ENCODE measurements at places on chromosomes 13 and 19.

DNA sequence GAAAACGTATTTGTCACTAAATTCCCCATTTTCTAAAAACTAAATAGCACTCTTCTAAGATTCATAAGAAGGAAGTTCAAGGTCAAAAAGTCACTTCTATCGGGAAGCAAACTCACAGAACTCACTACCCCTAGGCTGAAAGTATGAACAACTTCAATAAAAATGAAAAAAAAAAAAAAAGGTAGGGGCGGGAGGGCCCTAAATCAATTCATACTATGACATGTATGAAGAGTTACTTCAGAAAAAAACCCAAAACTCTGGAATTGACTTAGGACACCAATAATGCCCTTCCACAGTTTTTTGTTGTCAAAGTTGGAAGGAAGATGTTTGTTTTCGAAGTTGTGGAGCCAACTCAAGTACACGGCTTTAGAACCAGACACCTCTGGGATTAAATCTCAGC is 1.1 kb downstream of the SUCLA2 start:
- DNase-seq, result no peak

DNA sequence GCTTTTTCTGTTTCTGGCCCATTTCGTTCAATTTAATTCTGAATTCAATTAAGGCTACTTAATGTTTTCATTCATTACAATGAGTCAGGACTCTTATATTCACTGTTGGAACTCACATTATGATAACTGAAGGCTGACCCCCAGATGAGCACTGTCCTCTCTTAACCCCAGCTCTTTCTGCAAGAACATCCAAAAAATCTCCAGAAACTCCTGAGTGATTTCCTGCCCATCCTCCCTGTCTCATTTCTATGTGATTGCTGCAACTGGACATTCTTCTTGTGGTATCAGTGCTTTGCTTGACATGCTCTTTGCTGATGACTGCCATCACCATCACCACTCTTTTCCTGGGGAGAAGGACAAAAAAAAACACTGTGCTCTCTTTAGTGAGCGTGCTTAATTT is 240.3 kb downstream of the SPRY2 start:
- no peak for DNase-seq

DNA sequence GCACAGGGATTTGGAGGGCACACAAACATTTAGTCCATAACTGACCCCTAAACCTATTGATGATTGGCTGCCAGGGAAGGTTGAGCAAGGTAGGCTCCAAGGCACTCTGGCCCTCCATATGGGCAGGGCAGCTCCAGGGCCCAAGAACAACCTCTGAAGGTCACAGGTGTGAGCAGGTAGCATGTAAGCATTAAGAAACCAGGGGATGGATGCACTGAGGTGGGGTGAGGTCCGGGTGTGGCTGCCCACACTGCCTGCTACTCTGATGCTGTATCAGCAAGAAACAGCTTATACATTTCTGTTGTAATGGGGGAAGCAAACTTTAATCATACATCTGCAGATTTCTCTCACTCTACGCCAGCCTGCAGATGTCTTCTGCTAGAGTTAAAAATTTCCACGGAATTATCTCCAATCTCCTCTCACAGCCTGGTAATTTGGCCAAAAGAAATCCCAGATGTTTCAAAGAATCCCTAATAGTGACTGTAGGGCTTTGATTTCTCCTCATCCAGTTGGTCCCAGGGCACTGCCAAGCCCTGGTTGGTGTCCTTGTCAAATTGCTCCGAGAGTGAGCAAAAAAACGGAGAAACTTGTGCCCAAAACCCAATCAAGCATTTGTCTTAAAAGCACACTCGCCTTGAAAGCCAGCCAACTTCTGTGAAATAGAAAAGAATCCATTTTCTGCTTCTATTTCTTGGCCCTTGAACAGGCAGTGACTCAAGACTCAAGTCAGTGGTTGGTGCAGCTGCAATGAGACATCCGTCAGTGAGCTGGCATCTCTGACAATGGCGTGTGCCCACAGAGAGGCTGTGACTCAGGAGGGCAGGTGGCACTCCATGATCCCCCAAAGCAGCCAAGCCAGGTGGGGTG is 72.5 kb upstream of the MRI1 start:
- DNase-seq, result no peak

DNA sequence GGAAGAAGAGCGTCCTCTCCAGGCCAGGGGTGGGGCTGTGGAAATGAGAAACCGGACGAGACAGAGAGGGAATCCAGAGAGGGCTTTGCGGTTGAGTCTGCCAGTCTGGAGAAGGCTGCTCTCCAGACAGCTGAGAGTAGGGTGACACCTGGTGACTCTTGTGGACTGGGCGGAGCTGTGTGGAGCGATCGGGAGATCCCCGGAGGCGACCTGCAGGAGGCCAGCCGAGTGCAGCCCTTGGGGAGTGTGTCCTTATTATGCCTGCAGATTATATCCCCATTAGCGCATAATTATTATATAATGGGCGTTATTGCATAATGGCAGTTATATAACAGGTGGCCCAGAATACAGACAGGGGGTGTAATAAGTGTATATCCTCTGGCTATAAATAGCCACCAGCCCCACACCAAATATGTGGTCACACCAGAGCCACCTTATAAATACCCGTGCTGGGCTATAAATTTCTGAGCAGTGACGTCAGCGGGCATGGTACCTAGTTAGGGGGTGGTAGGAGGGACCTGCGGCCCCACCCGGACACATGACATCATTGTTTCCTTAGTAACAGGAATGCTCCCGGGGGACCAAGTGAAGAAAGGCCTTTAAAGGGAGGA is 41.2 kb downstream of the NFIX start:
- DNase-seq, result no peak

DNA sequence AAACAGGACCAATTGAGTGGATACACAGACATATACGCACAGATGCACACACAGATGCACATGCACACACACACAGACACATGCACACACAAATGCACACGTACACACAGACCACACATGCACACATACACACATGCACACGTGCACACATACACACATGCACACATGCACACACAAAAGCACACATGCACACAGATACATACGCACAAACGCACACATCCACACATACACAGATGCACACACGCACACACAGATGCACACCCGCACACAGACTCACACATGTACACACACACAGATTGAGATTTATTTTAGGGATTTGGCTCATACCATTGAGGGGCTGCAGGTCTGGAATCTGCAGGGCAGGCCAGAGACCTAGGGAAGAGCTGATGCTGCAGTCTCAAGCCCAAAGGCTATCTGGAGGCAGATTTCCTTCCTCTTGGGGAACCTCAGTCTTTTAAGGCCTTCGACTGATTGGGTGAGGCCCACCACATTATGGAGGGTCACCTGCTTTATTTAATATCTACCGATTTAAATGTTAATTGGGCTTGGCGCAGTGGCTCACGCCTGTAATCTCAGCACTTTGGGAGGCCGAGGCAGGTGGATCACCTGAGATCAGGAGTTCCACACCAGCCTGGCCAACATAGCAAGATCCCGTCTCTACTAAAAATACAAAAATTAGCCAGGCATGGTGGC is 22.6 kb downstream of the TMPRSS9 start:
- DNase-seq, result no peak

DNA sequence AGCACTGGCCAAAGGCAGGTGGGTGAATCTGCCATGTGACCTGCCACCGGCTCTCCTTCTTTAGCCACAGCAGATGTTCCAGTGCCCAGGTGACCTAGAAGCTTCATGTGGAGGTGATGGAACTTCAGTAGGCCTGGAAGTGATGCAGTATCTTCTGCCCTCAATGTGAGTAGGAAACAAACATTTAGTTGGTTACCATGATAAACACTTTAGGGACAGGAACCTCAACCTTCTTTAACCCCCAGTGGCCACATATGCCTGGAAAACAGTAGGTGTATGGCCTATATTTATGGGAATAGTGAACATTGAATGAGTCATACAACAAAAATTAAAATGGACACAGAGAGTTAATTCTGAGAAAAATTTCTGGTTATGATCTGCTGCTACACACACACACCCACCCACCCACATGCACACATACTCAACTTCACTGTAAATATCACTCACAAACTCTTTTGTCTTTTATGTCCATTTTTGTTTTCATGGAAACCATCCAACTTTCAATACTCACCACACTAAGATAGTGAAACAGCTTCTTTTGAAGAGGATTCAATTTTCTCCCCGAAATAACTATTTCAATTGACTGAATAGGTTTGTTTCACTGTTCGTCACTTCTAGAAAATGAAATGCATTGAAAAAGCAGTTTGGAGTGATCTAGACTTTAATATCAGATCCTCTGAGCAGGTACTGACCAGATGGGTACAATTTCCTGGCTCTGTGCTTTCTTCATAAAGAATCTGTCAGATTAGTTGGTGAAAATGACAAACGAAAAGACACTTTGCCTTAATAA is 97.3 kb downstream of the STARD13 start:
- DNase-seq, result no peak

GRCh38 chr19:48543121-48543710 is 8.8 kb upstream of the SULT2B1 start:
- no peak for DNase-seq

DNA sequence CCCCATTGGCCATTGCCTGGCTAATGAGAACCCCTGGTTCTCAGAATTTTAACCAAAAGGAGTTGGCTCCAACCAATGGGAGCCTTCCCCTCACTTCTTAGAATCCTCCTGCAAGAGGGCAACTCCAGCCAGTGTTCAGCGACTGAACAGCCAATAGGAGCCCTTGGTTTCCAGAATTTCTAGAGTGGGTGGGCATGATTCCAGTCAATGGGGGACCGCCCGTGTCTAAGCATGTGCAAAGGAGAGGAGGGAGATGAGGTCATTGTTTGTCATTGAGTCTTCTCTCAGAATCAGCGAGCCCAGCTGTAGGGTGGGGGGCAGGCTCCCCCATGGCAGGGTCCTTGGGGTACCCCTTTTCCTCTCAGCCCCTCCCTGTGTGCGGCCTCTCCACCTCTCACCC is 9.5 kb upstream of the SWSAP1 start:
- no peak for DNase-seq

GRCh38 chr13:51781246-51782022 is 22.5 kb downstream of the DHRS12 start:
- no peak for DNase-seq
